ENCODE measurements at places on chromosomes 6 and 20.

- DNase-seq: no peak
Observed at GRCh38 chr6:105607636-105608621, 205.0 kb upstream of the PREP start.

DNA sequence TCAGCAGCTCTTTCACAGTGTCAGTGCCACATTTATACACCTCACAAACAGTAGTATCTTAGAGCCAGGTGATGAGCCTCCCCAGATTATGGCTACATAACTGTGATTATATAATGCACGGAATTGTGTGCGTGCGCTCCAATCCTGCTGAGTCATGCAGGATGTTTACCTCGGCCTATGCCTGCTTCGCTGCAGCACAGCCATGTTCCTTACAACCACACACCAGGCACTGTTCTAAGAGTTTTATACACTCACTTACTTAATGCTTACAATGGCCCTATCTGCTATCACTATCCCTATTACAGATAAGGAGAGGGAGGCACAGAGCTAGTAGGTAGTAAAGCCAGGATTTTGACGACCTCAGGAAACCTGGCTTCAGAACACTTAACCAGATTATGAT lies 7.3 kb downstream of the ZKSCAN3 start:
- DNase-seq: no peak

DNA sequence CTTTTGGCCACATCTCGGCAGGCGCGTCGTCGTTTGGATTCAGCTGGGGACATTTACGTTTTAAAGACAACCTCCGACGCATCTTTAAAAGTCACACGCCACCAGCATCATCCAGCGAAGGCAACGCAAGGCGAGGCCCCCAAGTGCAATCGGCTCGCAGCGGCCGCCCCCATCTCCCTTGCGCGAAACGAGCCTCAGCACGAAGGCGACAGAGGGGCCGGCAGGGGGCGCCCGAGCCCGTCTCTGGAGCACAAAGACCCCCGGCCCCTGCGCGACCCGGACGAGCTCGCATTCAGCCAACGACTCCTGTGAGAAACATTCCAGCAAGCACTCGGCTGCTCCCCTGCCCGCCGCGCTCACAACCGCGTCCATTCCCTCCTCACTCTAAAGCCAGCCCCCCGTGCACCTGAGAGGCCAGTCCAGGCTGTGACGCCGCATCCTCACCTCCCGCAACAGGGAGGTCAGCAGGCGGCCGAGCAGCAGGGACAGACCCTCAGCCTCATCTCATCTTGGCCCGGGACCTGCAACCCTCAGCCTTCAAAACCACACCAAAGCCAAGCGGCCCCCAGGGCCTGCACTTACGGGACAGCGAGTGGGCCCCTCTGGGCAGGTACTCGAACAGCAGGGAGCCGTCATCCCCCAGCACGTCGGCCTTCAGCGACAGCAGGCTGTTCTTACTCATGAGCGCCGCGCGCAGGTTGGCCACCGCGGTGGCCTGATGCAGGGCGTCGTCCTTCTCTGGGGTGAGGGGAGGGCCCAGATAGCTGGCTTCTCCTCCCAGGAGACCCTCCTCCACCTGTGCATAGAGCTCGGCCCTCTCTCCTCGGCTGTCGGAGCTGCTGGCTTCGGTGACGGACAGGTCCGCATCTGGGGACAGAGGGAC lies 35.8 kb downstream of the SLC2A4RG start:
- DNase-seq: no peak

GRCh38 chr6:136282906-136283305 lies 6.7 kb downstream of the BCLAF1 start:
- no peak for DNase-seq

All from NCI-H446 treated with DMSO at 0.1 percent for 48 hours (cell line).